ENCODE measurements at places on chromosomes 4 and X. TPM values are rescaled to one million over a fixed set of nuclear protein-coding genes. Genes with fewer than 3 reads are reported as not detected.

The ENOX2 gene
- 13.3 TPM for total RNA-seq

DNA sequence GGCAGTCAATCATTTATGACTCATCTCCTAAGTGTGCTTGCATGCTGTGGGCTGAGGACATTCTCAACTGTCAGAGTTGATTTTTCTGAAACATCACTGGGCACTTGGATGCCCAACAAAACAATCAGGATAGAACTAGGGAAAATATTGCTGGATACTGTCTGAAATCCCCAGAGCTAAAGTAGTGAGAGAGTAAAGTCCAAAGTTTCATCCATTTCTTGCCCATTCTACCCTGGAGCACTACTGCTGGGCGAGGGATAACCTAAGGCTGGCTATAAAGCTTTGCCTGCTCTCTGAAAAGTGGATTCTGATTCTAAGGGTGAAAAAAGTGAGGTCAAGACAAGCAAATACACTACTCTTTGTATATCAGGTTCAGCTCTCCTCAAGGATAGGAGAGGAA lies 279.6 kb upstream of the EDA2R start:
- DNase-seq, result no peak

The LETM1 gene
- 40.4 TPM for total RNA-seq

- no peak for DNase-seq
Measured at GRCh38 chr4:146238107-146238506, 23.8 kb downstream of the REELD1 start.

The GAGE12G gene
- total RNA-seq, result not detected

DNA sequence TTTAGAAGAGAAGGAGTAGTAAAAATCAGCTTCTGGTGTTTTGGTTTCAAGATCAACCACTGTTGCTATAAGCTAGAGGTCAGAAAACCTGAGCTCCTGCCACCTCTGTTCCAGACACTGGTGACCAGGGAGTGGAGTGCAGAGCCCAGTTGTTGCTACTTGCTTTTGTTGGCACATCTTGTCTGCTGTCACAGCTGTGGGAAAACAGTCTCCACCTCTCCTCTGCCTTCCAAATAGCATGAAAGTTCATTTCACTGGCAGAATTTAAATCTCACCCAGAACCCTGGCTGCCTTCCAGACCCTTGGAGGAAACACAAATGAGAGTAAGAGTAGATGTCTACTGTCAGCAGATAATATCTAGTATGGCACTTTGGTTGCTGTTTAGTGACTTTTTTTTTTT lies 297.5 kb upstream of the KLF3 start:
- no peak for DNase-seq

The ZNF718 gene
- 7.9 TPM for total RNA-seq

GRCh38 chr4:6573986-6574746 lies 823 bp upstream of the MAN2B2 start:
- DNase-seq, result no peak

- no peak for DNase-seq
Measured at GRCh38 chr4:163107754-163108153, 58.9 kb downstream of the NAF1 start.

Measured in natural killer cell (primary cell).